ENCODE measurements at places on chromosomes 11 and 22. TPM values are rescaled to one million over a fixed set of nuclear protein-coding genes. Genes with fewer than 3 reads are reported as not detected.
A peak's percentile ranks its signal among the peaks of the same experiment; 100 is the strongest.

Gene MRPL11
- 37.0 TPM for total RNA-seq

Gene SCUBE2
- 2.2 TPM for total RNA-seq

Gene ZMAT5
- 19.8 TPM for total RNA-seq

Gene PACSIN3
- total RNA-seq = 284 TPM

Gene POTEH
- not detected for total RNA-seq

Gene OR56A1
- total RNA-seq = not detected

DNA sequence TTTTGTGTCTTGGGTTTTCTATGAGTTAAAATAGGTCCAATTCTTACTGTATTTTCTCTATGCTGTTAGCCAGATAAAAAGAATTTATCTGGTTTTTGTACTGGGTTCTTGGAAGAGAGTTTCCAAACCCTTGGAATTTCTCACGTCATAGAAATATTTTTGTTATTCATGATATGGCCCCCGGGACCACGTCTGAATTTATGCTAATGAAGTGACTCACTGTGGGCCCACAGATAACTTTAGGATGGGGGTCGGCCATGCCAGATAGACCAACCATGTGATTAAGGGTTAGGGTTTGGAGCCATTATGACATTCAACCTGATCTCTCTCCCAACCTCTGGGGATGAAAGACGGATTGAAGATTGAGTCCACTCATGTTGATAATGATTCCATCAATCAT, 35.6 kb upstream of the DDI1 start:
- no peaks in the 10 kb centered on the region for H3K27me3 ChIP-seq

- no peaks in the 10 kb centered on the region for H3K27me3 ChIP-seq
- peak overlapping the region; percentile 84 for H3K4me3 ChIP-seq
- no peak for DNase-seq
- H3K36me3 ChIP-seq = no peaks in the 10 kb centered on the region
These were observed 906 bp downstream of the CCDC90B start for GRCh38 chr11:83285151-83285770.

- no peak overlapping the region for H3K4me3 ChIP-seq
- no peaks in the 10 kb centered on the region for H3K36me3 ChIP-seq
- peaks cover 61% of the 10 kb centered on the region for H3K4me1 ChIP-seq
- H3K27ac ChIP-seq = peak overlapping the region; percentile 30
- no peak for DNase-seq
These were observed 41.1 kb downstream of the BMAL1 start for GRCh38 chr11:13318498-13319295.

- H3K4me1 ChIP-seq = peaks cover 13% of the 10 kb centered on the region
- H3K27me3 ChIP-seq = no peaks in the 10 kb centered on the region
- H3K36me3 ChIP-seq = peaks cover 37% of the 10 kb centered on the region
- no peak overlapping the region for H3K27ac ChIP-seq
- no peak for DNase-seq
These were observed 4.9 kb downstream of the EML3 start for GRCh38 chr11:62607714-62608113.

GRCh38 chr11:98834776-98835175, 186.0 kb upstream of the CNTN5 start:
- no peak for DNase-seq
- no peaks in the 10 kb centered on the region for H3K4me1 ChIP-seq
- H3K27me3 ChIP-seq = no peaks in the 10 kb centered on the region

DNA sequence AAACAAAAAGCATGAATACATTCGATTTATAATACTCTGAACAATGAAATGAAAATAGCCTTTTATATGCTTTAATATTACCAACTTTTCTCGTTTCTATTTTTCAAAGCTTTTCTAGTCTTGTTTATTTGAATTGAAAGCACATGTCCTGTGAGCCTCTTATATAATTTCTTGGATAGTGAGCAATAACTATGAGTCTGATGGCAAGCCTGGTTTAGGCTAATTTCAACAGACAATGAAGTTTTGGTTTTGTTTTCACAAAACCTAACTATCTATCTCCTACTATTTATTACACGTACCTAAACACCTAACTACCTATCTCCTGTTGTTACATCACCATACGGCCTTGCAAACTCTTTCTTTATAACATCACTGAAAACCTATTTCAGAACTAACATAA, 29.2 kb upstream of the CEP126 start:
- no peak overlapping the region for H3K27ac ChIP-seq
- no peak for DNase-seq
- no peaks in the 10 kb centered on the region for H3K4me1 ChIP-seq

DNA sequence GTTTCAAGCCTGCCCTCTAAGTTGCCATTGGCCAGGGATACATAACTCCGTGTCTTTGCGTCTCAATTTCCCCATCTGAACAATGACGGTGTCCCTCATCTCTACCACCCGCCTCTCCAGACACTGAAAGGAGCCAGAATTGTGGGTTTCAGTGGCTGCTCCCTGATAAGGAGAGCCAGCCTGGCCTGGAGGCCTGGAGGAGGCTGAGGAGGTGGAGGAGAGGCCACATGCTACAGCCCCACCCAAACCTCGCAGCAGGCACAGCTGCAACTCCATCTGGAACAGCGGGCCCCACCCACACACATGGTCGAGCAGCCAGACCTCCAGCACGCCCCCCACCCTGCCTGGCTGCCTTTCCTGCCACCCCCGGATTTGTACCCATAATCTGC, 34.4 kb upstream of the CD82 start:
- H3K27ac ChIP-seq = no peak overlapping the region
- no peaks in the 10 kb centered on the region for H3K36me3 ChIP-seq
- H3K27me3 ChIP-seq = peaks cover 3% of the 10 kb centered on the region
- no peaks in the 10 kb centered on the region for H3K4me1 ChIP-seq
- H3K4me3 ChIP-seq = no peak overlapping the region

- no peaks in the 10 kb centered on the region for H3K36me3 ChIP-seq
- DNase-seq = no peak
- H3K4me1 ChIP-seq = no peaks in the 10 kb centered on the region
- peaks cover 6% of the 10 kb centered on the region for H3K27me3 ChIP-seq
- no peak overlapping the region for H3K4me3 ChIP-seq
- no peak overlapping the region for H3K27ac ChIP-seq
These were observed 8.1 kb downstream of the CSF2RB start for GRCh38 chr22:36921309-36922104.
